Activated T-cell treated with anti-CD3 and anti-CD28 coated beads for 24 hours (primary cell): ENCODE measurements at places on chromosomes 6 and 20.

GRCh38 chr6:90397929-90398674 lies 101.5 kb upstream of the BACH2 start:
- DNase-seq: peak; percentile 85

GRCh38 chr6:33392595-33392948 lies 949 bp downstream of the KIFC1 start:
- DNase-seq: no peak

DNA sequence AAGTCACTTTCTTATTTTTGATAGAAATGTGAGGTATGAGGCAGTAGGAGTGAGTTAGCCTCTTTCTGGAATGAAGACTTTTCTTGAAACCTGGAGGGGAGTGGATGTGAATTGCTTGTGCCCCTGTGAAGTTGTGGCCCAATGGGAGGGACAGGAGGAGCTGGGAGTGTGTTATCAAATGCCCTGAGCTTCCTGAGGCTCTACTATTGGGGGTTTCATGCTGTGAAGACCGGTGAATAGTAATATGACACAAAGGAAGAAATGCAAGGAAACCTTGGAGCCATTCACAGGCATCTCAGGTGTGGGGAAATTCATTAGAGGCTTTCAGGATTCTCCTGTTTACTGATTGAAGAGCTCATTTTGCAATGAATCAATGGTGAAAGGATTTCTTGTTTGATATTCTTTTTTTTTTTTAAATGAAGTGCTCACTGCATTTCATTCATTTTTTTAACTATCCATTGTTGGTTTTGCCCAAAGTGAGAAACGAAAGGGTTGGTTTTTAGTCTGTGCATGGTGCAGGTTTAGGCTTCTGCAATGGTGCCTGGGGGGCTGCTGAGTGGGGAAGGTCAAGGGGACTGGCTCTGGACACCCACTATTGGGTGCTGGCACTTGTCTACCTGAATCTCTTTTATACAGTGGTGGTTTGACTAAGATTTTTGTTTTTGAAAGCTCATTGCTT lies 8.2 kb downstream of the RNF144B start:
- DNase-seq: no peak

DNA sequence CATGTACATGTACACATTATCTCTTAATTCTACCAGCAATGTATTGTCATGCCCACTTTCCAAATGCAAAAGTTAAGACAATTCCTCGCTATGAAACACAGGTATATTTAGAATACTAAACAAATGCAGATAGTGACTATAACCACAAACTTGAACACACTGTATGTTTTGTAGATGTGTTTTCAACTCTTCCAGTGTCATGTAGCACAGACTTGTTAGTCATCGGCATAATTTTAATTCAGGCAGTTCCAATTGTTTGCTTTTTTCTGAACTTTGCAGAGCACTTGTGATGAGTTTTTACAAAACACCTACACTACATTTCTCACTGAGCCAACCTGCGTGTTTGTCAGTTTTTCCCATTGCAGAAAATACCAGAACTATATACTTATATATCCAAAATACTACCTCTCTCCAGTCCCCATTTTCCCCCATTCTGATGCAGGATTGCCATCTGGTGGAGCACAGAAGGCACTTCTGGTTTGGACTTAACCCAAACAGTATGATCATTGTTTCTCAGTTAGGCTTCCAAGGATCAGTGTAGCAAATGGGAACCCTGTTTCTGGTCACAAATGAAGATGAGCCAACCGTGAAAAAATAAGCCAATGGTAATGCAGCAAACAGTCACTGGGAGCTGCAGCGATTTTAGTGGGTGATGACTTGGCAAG lies 143.4 kb downstream of the ADGRB3 start:
- DNase-seq: no peak

DNA sequence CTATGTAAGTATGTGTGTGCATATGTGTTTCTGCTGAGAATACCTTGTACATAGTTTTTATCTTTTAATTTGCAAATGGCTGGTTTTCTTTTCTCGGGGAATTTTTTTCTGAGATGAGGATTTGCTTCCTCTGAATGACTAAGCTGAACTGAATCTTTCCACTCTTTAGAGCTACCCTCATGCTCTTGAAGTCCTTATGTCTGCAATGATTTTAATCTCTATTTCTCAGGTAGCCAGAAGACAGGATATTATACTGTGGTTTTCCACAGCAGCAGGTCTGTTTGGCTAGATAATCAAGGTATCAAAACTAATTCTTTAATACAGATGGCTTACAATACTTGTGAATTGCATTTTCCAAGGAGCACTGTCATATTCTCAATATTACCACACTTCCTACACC lies 114.7 kb downstream of the PLCB1 start:
- DNase-seq: no peak

GRCh38 chr20:50866831-50867230 lies 64.4 kb downstream of the ADNP start:
- no peak for DNase-seq

DNA sequence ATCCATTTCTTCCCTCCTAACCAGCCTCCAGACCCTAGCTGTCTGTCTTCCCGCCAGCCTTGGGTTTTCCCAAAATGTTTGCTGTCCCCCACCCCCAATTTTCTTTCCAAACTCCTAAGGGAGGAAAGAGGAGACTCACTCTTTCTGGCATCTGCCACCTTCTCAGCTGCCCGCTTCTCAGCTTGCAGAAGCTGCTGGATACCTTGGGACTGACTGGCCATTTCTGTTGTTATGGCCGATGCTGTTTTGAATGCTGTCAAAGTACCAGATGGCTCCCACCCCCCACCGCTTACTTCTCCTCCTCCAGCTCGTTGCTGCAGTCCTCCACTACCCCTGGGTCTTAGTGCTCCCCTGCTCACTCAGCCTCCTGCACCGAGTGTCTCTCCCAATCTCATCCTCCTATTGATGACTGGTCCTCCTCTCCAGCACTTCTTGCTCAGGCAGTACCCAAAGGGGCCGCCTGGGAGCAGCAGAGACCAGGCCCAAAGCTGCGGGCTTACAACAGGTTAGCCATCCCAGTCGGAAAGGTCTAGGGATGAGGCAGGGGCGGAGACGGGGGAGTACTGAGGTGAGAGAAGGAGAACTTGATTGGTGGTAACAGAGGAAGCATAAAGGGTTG lies at the start of gene ATP6V1G2:
Gene ATP6V1G2 (minus strand): TSS at position 270 of the 619 bp plus-strand sequence. CDS start 49 bp downstream, at position 221.
- peak; percentile 86 for DNase-seq

GRCh38 chr6:33927616-33928015 lies 123.8 kb upstream of the MLN start:
- DNase-seq: no peak
